ENCODE measurements at places on chromosomes 7 and 10.

DNA sequence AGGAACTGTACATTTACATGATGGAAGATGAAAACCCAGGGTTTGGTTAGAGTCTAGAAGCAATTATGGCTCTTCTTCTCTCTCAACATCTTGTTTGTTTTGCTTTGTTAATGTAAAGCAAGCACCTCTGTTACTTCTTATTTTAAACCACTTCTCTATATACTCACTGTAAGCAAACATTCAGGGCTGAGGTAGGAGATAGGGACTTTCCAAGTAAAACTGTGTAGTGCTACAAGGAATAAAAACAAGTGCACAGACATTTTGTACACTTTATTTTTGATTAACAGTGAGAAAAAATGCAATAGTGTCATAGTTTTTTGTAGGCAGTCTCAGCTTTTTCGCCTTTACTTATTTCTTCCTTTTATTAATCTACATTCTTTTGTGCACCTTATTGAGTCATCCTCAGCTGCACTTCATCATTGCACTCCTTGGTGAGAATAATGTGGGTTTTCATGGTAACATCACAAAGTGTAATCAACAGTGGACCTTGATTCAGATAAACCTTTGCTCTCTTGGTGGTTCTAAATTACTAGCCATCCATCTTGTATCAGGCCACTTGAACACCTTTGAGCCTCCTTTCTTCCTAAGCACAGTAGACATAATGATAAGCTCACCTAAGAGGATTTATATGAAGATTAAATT, 52.9 kb downstream of the ELMO1 start:
- DNase-seq = no peak

DNA sequence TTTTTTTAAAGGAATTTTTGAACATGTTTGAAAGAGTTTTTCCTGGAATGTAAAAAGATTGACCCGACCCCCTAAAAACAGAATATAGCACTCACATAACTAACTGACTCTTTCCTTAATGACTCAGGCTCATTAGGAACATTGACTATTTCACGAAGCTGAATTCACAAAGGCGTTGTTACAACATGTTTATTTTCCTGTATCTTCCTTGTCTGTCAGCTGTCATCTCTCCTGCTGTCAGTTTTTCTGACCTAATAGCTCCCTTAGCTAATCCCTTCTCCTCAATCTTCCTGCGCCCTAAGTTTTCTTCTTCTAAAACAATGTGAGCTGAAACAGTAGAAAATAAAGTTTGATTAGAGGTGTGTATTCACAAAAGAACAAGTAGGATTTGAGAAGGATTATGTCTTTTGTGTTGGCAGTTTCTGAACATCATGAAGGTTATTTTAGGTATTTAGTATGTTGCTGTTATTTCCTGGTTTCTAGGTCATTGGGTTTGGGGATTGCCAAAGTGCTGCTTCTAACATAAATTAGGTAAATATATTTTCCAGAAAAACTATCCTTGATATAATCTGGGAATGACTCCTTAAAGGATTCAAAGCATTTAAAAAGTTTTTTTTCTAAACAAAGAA, 4.6 kb upstream of the MDFIC start:
- no peak for DNase-seq

DNA sequence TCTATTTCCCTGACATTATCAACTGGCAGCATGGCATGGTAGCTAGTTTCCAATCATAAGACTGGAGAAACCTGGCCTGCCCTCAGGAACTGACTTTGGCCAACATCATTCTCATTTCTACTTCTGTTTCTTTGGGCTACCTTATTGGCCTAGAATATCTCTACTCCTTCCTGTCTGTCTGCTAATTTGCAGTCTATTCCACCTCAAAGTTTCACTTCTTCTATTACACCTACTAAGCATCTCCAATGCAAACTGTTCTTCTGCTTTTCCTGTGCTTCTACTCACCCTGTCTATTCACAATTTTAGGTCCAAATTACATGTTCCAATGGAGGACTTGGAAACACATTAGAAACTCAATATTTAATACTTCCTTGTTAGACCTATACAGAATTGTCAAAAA, 65.6 kb downstream of the ZNF503 start:
- DNase-seq = no peak

DNA sequence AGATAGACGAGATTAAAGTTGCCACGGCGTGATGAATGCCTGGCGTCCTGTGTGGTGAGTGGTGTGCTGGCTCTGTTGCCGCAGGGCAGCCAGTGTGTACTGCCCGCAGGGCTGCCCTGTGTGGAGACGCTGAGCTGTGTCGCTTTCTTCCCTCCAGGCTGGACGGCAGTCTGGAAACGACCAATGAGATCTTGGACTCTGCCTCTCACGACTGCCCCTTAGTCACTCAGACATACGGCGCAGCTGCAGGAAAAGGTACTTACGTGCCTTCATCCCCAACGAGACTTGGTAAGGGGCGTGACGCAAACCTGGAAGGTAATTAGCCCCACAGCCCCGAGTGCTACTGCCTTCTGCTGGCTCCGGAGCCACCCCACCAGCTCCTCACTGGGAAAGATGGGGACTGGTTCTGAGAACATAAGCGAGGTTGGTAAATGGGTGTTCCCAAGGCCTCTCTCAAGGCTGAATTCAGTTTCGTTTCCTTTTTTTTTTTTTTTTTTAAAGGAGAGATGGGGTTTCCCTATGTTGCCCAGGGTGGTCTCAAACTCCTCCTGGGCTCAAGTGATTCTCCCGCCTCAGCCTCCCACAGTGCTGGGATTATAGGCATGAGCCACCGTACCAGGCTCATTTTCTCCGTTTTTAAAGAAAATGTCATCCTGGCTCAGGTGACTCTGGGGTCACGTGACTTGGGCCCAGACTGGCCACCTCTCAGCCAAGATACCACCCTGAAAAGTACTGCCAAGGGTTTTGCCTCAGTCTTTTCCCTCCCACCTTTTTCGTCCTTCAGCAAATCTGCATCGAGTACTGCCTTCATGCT, 39.6 kb downstream of the WIPI2 start:
- DNase-seq = no peak

- no peak for DNase-seq
Observed at GRCh38 chr7:149838992-149839408, 825 bp downstream of the ZNF862 start.

DNA sequence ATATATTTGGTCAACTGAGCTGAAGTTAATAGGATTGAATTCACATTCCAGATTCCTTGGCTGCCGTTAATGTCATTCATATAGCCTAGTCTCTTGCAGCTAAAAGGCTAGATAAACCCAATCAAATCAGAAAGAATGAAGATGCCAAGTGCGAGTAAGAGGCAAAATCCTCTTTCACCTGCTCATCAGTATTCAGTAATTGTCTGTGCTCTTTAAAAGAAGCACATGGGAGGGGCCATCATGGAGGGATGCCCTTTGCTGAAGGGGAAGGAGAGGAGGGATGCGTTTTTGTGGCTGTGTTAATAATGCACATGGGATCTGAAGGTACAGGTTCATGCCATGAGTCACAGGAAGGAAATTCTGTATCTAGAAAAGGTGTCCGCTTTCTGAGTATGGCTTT, 232.2 kb downstream of the TMEM178B start:
- DNase-seq = no peak

- DNase-seq = no peak
Observed at GRCh38 chr7:29214056-29214455, 19.5 kb downstream of the CHN2 start.

GRCh38 chr10:126108693-126109092, 212.3 kb downstream of the FANK1 start:
- no peak for DNase-seq

GRCh38 chr7:90409667-90410066, 6.4 kb downstream of the CLDN12 start:
- no peak for DNase-seq

DNA sequence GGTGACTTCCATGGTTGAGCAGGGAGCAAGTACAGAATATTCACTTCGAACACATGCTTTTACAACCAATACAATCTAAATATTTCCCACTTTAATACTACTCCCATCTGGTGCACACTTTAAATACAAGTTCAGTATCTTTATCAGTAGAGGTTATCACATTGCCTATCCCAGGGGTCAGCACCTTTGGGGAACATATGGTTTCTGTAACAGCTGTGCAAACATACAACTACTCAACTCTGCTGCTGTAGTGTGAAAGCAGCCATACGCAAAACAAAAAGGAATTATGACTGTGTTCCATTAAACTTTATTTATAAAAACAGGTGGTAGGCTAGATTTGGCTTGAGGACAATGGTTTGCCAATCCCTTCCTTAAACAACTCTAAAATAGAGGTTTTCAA, 157.5 kb downstream of the XPNPEP1 start:
- DNase-seq = no peak

GRCh38 chr7:2105917-2106316, 126.8 kb downstream of the MAD1L1 start:
- DNase-seq = no peak
